ENCODE measurements at places on chromosomes 3 and 15. TPM values are rescaled to one million over a fixed set of nuclear protein-coding genes. Genes with fewer than 3 reads are reported as not detected.
A peak's percentile ranks its signal among the peaks of the same experiment; 100 is the strongest.

Gene POTEB3
- total RNA-seq, result not detected

DNA sequence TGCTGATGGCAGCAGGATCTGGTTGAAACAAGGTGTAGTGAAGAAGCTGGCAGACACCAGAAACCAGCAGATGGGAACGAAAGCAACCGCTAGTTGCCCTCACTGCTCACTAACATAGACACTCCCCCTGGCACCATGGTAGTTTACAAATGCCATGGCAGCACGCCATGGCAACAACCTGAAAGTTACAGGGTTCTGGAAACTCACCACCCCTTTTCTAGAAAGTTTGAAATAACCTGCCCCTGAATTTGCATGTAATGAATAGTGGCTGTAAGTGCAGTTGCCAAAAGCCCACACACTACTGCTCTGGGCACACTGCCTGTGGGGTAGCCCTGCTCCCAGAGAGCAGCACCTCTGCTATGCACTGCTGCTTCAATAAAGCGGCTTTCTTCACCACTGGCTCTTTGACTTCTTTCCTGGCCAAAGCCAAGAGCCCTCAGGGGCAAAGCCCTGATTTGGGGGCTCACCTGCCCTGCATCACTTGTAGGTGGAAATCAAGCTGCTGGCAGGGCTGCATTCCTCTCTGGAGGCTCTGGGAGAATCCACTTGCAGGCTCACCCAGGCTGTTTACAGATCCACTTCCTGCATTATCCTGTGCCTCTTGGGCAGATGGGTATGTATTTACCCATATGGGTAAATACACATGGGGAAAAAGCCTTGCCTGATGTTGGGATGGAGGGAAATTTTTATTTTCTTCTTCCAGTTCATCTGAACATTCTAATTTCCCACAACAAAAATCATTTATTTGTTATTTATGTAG is 2.0 kb upstream of the GP9 start:
- peaks cover 3% of the 10 kb centered on the region for H3K27me3 ChIP-seq
- peaks cover 12% of the 10 kb centered on the region for H3K4me1 ChIP-seq
- peak; percentile 35 for DNase-seq
- no peak overlapping the region for H3K27ac ChIP-seq
- no peak overlapping the region for H3K4me3 ChIP-seq

- H3K36me3 ChIP-seq, result no peaks in the 10 kb centered on the region
- H3K4me3 ChIP-seq, result no peak overlapping the region
- H3K27ac ChIP-seq, result no peak overlapping the region
- H3K27me3 ChIP-seq, result no peaks in the 10 kb centered on the region
- no peak for DNase-seq
Observed at GRCh38 chr3:158992463-158992862, 190.6 kb downstream of the MFSD1 start.

- peaks cover 41% of the 10 kb centered on the region for H3K36me3 ChIP-seq
- H3K27ac ChIP-seq, result no peak overlapping the region
- H3K4me3 ChIP-seq, result no peak overlapping the region
- H3K27me3 ChIP-seq, result no peaks in the 10 kb centered on the region
- no peak for DNase-seq
Observed at GRCh38 chr3:152350776-152351175, 82.0 kb downstream of the MBNL1 start.

Gene SEMA3B
- 0.60 TPM for total RNA-seq

- peaks cover 27% of the 10 kb centered on the region for H3K27me3 ChIP-seq
- H3K36me3 ChIP-seq, result no peaks in the 10 kb centered on the region
- DNase-seq, result no peak
- H3K27ac ChIP-seq, result no peak overlapping the region
- peaks cover 4% of the 10 kb centered on the region for H3K4me1 ChIP-seq
- H3K4me3 ChIP-seq, result no peak overlapping the region
Observed at GRCh38 chr3:42254566-42254965, 11.4 kb downstream of the CCK start.

Gene GNAT1
- not detected for total RNA-seq
